ENCODE measurements at places on chromosomes 7 and 10.

DNA sequence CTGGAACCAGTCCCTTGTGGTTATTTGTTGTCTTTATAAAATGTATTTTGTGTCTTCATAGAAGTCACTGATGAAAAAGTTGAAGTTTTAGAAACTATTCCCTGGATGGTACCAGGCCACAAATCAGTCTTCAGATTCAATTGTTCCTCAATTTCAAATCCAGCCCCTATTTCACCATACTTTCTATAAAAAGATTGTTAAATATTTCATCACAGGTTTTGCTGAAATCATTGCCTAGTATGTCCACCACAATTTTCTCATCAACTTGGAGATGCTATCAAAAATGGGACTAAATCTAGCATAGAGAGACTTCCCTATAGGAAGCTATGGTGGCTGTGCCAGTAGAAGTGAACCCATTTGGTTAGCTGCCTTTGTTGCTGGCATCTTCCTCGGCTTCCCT lies 118.5 kb downstream of the RAB18 start:
- DNase-seq, result no peak

- no peak for DNase-seq
Observed at GRCh38 chr7:159116581-159117339, 27.9 kb downstream of the VIPR2 start.

GRCh38 chr10:397321-398068 lies 262.2 kb downstream of the ZMYND11 start:
- DNase-seq, result no peak

DNA sequence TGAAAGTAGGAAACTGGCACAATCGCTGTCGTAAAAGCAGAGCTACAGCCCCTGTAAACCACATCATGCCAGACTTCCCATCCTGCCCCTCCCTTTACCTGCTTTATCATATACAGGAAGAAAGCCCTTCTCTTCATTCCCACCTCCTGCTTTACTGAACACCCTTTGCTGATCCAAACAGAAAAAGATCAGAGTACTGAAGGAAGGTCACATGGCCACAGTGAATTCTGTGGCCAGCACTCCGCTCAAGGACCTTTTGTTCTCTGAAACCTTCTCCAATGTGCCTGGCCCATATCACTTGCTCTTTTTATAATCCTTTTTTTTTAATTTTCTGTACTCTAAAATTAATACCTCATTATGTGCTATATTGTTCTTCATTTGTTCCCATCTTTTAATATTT lies 108.8 kb upstream of the LRGUK start:
- DNase-seq, result no peak
